ENCODE measurements at places on chromosomes 1 and 21. TPM values are rescaled to one million over a fixed set of nuclear protein-coding genes. Genes with fewer than 3 reads are reported as not detected.

GRCh38 chr21:34642211-34643075 lies 26.4 kb upstream of the CLIC6 start:
- H3K4me3 ChIP-seq: no peak overlapping the region
- peaks cover 7% of the 10 kb centered on the region for H3K36me3 ChIP-seq
- no peaks in the 10 kb centered on the region for H3K27me3 ChIP-seq
- H3K27ac ChIP-seq: no peak overlapping the region
- DNase-seq: no peak

- no peak overlapping the region for H3K4me3 ChIP-seq
- no peak overlapping the region for H3K27ac ChIP-seq
- no peak for DNase-seq
- no peaks in the 10 kb centered on the region for H3K27me3 ChIP-seq
Observed at GRCh38 chr1:221965252-221965651, 223.4 kb upstream of the DUSP10 start.

- no peak overlapping the region for H3K27ac ChIP-seq
- H3K36me3 ChIP-seq: peaks cover 15% of the 10 kb centered on the region
- no peaks in the 10 kb centered on the region for H3K4me1 ChIP-seq
- DNase-seq: no peak
- no peaks in the 10 kb centered on the region for H3K27me3 ChIP-seq
- H3K4me3 ChIP-seq: no peak overlapping the region
Observed at GRCh38 chr1:44643721-44644334, 30.5 kb downstream of the TMEM53 start.

- H3K27me3 ChIP-seq: no peaks in the 10 kb centered on the region
- H3K4me3 ChIP-seq: peak overlapping the region; percentile 95
- DNase-seq: peak; percentile 52
- peaks cover 68% of the 10 kb centered on the region for H3K4me1 ChIP-seq
- peaks cover 62% of the 10 kb centered on the region for H3K36me3 ChIP-seq
Observed at GRCh38 chr1:156746728-156747631, 4.5 kb downstream of the HDGF start.

SPRR2G gene
- not detected for total RNA-seq

DUSP10 gene
- 11.3 TPM for total RNA-seq

- H3K4me3 ChIP-seq: no peak overlapping the region
- peaks cover 5% of the 10 kb centered on the region for H3K4me1 ChIP-seq
- H3K36me3 ChIP-seq: peaks cover 21% of the 10 kb centered on the region
- no peak for DNase-seq
Observed at GRCh38 chr1:163290025-163290640, 31.6 kb upstream of the NUF2 start.

DNA sequence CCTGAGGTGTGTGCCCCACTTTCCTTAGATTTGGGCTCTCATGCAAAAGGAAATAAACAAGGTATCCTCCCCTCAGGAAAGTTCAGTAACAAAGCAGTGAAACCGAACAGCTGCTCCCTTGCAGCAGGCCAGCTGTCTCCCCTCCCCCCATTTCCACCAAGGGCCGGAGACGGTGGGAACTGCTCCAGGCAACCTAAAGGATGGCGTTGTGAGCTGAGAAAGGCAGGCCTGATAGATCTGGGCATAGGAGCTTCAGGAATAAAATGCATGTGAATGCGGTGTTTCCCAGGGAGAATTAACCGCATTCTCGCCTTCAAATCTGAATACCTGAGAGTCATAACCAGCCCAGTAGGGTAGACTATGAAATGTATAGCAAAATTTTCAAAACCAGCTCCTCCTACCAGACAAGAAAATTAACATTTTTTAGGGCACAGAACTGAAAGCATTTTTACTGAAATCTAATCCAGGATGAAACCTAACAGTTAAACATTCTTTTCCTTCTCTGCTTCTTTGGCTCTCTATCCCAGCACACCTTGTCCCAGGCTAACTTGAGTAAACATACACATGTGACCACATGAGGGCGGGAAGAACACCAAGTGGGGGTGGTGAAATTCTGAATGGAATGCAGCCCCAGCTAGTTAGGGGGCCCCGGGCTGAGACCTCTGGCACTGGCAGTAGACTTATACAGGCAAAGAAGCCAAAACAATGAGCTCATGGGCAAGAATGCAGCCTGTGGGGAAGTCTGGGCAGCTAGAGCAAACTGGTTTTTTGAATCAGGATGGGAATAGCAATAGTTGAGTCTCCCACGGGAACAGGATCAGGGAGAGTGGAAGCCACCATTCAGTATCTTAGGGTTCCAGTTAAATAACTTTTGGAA lies 11.5 kb downstream of the MCL1 start:
- H3K27me3 ChIP-seq: no peaks in the 10 kb centered on the region
- peaks cover 91% of the 10 kb centered on the region for H3K4me1 ChIP-seq
- peaks cover 47% of the 10 kb centered on the region for H3K36me3 ChIP-seq
- peak overlapping the region; percentile 97 for H3K27ac ChIP-seq

All from activated CD4-positive, alpha-beta T cell treated with anti-CD3 and anti-CD28 coated beads, Interleukin-2, amount 10 ng/mL, durations not matched to agents 7 days and 5 days (primary cell).